Activated T-cell treated with anti-CD3 and anti-CD28 coated beads for 4 hours (primary cell): ENCODE measurements at places on chromosomes 16 and 17.

- DNase-seq, result no peak
These were observed 175.5 kb downstream of the CYB561 start for GRCh38 chr17:63270610-63271009.

- no peak for DNase-seq
These were observed 9.0 kb upstream of the PHAF1 start for GRCh38 chr16:67100569-67101310.

DNA sequence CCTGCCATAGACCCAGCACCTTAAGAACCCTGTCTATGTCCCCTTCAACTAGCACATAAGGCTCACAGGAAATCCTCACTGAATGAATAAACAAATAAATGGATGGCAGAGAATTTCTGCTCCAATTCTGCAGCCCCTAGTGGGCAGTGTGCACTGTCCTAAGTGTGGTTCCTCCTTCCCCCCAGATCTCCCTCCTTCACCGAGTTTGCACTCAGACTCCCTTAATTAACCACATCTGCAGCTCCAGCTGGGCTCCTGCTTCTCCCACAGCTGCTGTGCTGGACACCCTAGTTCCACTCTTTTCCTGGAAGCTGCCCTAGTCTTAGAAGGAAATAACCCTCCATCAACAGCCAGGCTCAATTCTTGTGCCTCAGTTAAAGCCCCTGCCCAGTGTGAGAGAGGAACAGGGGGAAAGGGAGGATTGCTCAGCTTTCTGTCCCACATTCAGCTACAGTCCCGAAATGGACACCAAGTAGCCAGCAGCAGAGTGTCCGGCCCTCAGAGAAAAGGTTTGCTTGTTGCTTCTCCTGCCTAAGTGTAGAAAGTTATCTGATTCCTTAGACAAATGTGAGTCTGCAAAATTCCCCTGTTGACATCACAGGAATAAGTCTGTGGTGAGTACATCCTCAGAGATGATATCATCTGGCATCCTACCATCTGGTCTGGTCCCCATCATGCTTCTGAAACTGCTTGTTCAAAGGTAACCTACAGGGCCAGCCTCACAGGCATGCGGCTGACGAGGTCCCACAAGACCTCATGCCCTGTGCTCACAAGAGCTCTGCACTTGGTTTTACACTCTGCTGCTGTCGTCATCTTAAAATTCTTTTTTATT lies 12.3 kb downstream of the LRRC3C start:
- no peak for DNase-seq

DNA sequence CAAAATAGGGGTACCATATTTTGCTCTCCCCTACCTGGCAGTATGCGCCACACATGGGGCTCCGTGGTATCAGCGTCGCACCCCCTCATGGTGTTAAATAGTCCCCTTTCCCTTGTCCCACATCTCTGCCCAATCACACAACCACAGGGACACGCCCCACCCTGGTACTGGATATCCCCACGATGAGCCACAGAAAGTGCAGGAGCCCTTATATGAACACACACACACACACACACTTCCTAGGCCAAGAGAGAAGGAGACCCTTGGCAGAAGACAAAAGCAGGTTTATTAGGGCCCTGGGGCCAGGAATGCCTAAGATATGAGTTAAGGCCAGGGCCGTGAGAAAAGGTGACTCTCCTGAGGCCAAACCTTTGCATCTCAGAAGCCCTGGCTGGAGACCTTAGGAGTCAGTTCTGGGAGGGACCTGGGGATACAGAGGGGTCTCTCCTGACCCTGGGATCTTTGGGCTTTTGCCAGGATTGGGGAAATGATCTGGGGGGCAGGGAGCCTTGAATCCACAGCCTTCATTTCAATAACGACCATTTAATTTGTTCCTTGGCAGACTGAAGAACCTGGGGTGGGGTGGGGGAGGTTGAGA lies 11.6 kb downstream of the COPZ2 start:
- DNase-seq, result no peak

- no peak for DNase-seq
These were observed 33.7 kb downstream of the GINS3 start for GRCh38 chr16:58425756-58426494.

- no peak for DNase-seq
These were observed 32.2 kb upstream of the HAS3 start for GRCh38 chr16:69073181-69073702.

DNA sequence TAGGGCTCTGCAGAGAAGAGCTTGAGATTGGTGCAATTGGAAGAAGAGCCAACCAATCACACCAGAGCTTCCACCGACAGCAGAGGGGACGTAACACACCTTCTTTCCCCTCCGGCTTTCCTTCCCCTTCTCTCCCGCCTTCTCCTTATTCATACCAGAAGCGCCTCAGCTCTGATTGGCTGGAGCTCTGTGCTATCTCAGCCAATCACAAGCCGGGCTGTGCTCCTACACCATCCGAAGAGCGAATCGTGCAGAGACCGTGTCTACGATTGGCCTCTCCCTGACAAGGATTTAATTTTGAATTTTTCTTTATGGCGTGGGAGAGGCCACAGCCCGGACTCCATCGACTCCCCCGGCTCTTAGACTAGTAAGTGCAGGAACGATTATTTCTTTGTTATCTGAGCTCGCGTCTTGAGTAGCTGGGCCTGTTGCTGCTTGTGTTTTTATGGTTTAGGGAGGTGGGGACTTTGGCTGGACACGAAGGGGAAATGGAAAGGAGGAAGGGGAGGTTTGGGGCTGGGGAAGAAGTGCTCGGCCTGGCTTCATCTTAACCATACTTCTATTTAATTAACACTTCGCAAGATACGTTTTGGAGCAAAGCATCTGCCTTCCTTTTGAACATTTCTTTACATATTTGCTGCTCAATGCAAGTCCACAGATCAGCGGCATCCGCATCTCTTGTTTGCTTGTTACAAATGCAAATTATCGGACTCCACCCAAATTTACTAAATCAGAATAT lies at the start of gene PRR11:
TSS of gene PRR11 (plus strand) at position 308 of the 739 bp plus-strand sequence. CDS start 14,007 bp downstream, outside the sequence.
- DNase-seq, result peak; percentile 83
